NB4 (cell line): ENCODE measurements at places on chromosomes 6 and 20.

- no peak for DNase-seq
These were observed 55.0 kb downstream of the ADGRG6 start for GRCh38 chr6:142356884-142357225.

DNA sequence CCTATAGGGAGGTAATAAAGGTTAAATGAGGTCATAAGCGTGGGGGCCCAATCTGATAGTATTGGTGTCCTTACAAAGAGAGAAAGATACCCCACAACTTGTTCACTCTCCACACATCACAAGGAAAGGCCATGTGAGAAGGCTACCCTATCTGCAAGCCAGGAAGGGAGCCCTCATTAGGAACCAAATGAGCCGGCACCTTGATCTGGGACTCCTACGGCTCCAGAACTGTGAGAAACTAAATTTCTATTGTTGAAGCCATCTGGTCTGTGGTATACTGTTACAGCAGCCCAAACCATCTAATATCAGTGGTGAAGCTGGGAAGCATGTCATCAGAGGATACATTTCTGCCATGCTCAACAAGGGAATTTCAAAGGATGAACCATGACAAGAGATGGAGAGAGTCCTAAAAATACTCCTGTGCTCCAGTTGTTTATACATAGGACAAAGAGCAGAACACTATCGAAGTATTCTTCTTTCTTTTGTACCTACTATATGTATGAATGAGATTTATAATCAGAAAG lies 10.4 kb downstream of the COX7A2 start:
- no peak for DNase-seq

DNA sequence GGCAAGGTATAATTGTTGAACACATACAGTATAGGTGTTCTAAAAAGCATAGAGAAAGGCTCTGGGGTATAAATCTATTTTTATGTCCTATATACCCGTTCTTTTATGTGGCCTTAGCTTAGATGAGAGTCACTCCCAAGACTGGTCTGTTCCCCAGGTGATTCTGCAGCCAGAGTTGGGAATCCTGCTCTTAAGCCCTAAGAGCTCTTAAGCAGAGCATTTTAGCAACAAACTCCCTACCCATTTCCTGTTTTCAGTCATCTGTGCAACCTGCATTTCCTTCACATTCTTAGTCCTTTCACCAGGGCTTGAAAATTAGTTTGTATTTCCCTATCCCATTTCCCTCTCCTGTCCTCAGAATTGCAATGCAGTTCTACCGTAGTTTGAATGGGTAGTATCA lies 166.1 kb downstream of the HS3ST5 start:
- no peak for DNase-seq

GRCh38 chr6:48567016-48567415 lies 456.0 kb upstream of the PTCHD4 start:
- no peak for DNase-seq

DNA sequence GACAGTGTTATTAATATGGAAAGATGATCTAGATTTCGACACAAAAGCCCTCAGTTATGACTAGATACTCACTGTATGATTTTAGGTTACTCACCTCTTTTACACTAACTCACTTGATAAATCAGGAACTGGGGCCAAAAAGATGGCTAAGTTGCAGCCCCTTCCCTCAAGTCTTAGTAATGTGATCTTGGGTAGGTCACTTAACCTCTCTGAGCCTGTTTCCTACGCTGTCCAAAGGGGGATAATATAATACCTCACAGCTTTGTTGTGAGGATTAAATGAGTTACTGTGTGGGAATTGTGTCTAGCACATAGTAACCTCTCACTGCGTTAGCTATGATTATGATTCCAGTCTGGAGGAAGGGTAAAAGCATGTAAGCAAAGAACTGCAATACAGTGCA lies 1.3 kb downstream of the TTI1 start:
- DNase-seq = peak; percentile 24

DNA sequence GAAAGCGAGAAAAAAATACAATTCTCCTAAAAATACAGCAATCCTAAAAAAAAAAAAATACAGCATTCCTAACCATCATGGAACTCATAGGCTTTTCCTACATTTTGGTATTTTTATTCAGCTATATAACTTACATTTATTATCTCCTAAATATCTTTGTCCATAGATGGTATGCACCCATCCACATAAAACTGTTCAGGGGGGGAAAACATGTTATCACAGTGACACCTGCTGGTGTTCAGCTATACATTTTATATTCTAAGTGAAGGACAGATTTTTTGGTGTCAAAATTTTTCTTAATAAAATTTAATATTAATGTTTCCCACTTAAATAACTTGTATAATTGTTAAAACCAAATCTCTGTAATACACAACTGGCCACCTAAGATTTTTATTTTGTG lies 58.0 kb downstream of the BLOC1S5 start:
- DNase-seq = peak; percentile 61

DNA sequence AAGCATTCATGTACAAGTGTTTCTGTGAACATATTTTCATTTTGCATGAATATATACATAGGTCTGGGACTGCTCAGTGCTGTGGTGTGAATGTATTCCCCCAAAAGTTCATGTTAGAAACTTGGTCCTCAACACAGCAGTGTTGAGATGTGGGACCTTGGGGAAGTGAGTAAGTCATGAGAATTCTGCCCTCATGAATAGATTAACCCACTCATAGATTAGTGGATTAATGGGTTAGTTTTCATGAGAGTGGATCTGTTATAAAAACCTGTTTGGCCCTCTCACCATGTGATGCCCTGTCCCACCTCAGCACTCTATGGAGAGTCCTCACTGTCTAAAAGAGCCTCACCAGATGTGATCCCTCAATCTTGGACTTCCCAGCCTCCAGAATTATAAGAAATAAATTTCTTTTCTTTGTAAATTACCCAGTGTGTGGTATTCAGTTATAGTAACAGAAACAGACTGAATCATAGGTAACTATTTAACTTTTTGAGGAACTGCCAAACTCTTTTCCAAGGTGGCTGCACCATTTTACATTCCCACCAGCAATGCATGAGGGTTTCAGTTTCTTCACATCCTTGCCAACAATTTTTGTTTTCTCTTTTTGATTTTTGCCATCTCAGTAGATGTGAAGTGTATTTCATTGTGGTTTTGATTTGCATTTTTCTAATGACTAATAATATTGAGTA lies 45.3 kb downstream of the QRSL1 start:
- no peak for DNase-seq

DNA sequence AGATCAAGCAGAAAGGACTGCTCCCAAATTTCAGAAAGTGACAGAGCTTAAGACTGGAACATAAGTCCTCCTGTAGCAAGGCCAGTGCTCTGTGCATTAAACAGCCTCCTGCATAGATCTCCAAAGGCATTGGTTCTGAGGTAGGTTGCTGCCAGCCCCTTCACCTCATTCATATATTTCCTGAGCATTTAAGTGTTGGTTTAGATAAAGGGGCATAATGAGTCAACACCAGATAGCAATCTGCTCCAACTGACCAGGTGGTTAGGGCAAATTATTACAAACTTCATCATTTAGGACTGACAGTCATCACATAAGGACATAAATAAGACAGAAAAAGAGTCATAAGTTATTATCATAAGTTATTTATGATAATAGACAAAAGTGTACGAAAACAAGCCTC lies 10.7 kb downstream of the PTPRK start:
- DNase-seq = no peak

DNA sequence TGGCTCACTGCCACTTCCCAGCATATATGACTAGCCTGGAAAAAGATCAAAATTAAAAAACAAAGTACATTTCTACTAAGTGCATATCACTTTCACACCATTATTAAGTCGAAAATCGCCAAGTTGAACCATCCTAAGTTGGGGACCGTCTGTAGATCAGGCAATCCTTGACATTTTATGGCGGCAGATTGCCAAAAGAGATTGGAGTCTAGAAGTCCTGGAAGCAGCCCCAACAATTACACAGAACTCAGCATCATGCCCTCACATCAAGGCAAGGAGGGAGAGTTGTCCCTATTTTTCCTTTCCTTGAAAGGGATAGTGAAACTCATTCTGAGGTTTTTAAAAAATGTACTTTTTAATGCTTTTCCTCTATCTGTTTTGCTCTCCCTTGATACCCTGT lies 30.7 kb downstream of the SLC22A3 start:
- no peak for DNase-seq

- DNase-seq = no peak
These were observed 346.2 kb upstream of the MMS22L start for GRCh38 chr6:97629180-97629579.

DNA sequence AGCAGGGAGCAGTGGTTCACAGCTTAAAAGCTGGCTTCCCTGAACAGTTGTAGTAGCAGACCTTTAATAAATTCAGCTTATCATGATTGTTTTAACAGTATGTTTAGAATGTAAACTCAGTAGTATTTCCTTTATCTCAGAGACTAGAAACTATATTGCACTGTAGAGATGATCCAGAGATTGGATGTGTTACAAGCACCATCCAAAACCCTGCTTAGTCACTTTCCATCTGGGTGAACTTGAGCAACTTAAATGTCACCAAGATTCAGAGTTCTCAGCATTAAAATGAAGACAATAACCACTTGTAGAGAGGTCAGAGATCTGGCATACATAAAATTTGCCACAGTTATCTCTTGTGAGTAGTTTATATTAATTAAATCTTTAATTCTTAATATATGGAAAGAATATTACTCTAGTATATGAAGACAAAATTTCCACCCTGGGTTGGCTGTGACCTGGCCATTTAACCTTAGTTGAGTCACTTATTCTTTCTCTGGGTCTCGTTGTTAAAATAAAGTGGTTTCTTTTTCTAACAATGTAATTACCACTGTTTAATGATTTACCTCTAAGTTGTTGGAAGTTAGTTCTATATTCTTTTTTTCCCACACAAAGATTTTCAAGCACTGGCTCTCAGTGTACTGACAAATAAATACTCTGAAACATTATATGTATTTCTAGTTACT lies 239.2 kb upstream of the FKBP1C start:
- no peak for DNase-seq

DNA sequence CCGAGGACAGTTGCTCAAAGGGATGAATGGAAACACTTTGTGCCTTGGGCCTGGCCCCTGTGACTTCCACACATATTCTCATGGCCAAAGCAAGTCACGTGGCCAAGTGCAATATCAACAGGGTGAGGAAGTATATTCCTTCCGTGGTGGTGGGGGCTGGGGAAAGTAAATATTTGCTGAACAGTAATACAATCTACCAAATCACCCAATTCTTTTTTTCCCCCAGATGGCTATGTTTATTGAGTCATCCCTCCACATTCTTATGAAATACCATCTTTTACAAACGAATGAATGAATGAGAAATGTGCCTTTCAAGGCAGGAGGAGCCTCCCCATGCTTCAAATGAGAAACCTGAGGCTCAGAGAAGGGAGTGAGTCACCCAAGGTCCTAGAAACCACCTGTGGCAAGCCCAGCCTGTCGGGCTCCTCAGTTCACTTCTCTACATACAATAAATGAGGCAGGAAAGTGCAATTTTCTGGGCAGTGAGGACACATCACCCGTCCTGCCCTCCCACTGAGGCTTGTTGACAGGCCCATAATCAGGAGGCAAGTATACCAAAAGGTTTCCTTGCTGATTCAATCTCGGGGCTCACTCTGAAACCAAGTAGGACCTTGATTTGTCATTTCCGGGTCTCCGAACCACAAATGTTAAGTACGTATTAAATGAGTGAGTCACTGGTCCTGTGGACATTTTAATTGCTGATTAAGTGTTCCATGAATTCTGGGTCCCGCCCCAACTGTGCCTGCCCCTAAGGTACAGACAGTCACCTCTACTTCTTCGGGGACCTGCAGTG lies 25.3 kb upstream of the TOP1 start:
- DNase-seq = peak; percentile 87

DNA sequence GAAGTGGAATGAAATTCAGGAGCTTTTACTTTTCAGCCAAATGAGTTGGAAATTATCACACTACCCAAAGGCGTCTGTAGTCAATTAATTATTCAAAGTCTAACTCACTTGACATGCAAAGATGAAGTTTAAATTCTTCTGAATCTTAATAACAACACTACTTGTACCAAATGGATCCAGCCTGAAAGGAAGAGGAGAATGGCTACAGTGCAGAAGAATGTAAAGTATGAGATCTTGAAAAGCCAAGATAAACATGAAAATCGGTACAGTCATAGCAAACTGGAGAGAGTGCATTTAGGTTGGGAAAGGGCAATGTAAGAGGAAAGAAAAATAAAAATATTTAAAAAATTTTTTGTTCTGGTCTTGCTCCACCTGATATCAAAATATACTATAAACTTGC lies 195.5 kb downstream of the SIM1 start:
- DNase-seq = no peak

- DNase-seq = no peak
These were observed 35.8 kb downstream of the GRIK2 start for GRCh38 chr6:101429270-101429669.

DNA sequence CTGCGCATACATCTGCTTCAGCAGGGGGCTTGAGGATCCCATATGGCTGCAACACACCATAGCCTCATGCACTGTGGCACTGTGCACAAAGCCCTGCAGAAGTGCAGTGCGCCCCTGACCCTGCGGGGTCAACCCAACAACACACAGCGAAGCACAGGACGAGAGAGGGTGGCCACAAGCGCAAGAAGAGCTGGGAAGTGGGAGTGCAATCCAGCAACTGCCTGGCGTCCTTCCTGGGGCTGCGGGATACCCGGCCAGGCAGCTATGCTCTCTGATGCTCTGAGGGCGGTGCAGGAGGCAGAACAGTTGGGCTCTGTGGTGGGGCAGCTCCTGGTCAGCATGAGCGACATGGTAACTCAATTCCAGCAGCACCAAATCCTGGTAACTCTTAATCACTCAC lies 5.6 kb upstream of the ACSS1 start:
- no peak for DNase-seq

DNA sequence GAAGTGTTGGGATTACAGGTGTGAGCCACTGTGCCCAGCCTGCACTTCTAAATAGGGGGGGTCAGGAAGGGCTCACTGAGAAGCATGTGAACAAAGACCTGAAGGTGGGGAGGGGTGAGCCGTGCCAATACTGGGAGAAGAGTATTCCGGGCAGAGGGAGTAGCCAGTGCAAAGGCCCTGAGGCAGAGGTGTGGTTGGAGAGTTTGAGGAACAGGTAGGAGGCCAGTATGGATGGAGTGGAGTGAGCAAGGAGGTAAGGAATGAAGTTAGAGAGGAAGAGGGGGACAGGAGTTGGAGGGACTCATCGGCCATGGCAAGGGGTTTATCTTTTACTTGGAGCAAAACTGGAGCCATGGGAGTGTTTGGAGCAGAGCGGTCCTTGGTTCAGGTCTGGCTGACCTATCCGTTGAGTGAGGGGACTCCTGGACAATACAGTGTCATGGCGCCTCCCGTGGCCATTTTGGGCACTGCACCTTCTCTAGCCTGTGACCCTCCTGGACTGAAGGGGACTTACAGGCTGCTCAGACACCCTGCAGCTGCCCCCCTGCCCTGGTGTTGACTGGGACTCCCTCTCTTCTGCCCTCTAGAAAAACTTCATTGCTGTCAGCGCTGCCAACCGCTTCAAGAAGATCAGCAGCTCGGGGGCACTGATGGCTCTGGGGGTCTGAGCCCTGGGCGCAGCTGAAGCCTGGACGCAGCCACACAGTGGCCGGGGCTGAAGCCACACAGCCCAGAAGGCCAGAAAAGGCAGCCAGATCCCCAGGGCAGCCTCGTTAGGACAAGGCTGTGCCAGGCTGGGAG lies 12.1 kb downstream of the FOXS1 start:
- DNase-seq = peak; percentile 72

- DNase-seq = peak; percentile 97
These were observed 91.9 kb upstream of the SIRPA start for GRCh38 chr20:1803061-1803931.

- no peak for DNase-seq
These were observed 148.8 kb downstream of the ARID1B start for GRCh38 chr6:156925718-156926607.
